Activated CD4-positive, CD25-positive, alpha-beta regulatory T cell (primary cell): ENCODE measurements at places on chromosomes 12 and 14.

- no peak for DNase-seq
Measured at GRCh38 chr12:113639474-113639873, 167.8 kb upstream of the LHX5 start.

DNA sequence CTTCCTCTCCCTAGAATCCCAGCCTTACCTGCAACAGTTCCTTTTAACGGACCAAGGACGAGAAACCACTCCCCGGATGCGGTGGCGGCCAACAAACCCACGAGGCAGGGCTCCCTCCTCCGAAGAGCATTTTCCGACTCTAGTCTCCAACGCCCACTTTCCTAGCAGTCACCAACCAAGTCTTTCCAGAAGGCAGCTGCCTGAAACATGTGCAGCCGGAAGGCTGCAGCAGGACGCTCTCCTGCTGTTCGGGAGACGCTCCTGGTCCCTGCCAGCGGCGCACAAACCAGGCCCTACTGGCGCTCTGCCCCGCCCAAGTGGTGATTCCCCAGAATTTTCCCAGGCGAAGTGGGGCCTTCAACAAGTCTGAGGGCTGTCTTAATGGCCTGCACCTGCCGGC is 21.1 kb upstream of the ADAM20 start:
- DNase-seq: no peak

GRCh38 chr12:78933014-78933413 is 68.4 kb downstream of the SYT1 start:
- no peak for DNase-seq

DNA sequence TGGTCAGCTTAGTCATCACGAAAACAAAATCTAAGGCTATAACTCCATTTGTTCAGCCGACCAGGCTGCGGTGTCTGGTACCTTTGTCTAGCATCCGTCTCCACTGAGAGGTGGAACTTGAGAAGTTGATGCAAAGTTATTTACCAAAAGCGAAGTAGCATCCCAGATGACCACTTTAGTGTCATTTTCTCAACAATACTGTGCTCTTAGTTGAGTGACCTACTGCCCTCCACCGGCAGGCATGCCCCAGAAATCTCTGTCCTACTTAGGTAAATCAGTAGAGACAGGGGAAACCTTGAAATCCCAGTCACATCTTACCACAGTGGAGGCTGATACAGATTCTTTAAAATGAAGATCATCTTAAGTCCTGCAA is 1.3 kb upstream of the ST8SIA1 start:
- DNase-seq: no peak

- DNase-seq: no peak
Measured at GRCh38 chr12:80968326-80968725, 30.6 kb upstream of the LIN7A start.

GRCh38 chr12:26524862-26525465 is 308.0 kb downstream of the ITPR2 start:
- no peak for DNase-seq

- DNase-seq: no peak
Measured at GRCh38 chr12:126727218-126728075, 1539.5 kb upstream of the TMEM132C start.

DNA sequence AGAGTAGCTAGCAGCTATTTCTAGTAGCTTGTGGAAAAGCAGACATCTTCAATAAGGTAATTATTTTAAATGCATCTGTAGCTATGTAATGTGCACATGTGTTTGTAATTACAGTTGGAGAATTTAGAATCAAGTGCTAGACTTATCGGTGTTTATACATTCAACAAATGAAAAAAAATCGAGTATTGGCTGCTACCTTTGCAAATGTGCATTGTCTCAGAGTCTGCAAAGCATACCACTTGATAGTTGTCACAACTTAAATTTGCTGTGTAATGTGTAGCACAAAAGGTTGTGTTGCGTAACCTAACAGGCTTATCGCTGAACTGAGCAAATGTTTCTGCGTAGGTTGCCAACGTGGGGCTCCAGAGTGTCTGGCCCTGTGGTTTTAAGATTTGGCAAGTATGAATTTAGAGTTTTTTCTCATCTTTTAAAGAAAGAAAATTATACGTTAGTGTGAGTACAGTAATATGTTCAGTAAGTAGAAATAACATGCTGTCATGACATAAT is 44.3 kb downstream of the TMTC2 start:
- DNase-seq: no peak

DNA sequence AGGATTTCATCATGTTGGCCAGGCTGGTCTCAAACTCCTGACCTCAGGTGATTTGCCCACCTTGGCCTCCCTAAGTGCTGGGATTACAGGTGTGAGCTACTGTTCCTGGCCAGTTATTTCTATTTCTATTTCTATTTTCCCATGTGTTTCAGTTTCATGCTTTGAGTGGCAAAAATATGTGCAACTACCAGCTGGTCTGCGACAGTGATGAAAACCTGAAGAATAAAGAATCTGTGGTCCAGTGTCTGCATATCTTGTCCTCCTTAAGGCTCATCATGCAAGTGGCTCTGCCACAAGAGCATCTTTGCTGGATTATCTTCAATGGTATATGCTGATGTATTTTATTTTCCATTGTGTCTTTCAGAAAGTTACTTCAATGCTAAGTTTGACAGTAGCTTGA is 17.4 kb downstream of the CFAP54 start:
- DNase-seq: no peak

DNA sequence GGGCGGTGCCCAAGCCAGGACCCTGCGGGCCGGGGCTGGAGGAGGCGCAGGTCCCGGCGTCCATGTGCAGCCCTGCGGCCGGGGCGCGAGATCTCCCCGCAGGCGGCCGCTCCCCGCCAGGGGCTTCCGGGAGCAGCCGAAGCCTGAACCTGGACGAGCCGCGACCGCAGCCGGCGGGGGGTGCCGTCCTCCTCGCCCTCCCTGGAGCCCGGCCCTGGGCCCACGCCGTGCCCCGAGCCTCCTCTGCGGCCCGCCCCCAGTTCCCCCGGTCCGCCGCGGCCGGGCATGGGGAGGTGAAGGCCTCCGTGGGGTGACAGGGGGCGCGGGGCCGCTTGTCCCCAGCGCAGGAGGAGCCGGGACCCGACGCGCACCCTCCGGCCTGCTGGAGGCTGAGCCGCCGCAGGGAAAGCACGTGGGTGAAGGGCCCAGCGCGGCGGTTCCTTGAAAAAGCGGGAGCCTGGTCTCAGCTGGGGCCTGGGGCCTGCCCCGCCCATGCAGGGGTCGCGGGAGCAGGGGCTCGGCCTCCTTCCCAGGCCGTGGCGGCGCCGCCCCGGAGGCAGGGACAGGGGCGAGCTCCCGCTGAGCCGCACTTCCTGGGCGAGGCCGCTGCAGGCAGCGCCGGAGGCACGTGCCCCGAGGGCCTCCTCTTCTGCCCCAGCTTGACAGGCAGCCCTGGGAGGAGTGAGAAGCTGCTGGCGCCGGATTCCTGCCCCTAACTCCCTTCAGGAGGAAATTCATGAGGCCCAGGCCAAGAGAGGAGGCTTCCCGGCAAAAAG is 55.6 kb upstream of the PPP2R5C start:
- peak; percentile 65 for DNase-seq
